ENCODE measurements at places on chromosomes 12 and 14.
A peak's percentile ranks its signal among the peaks of the same experiment; 100 is the strongest.

- peak; percentile 56 for DNase-seq
These were observed 8.7 kb downstream of the NGDN start for GRCh38 chr14:23478109-23478759.

GRCh38 chr12:98743362-98743953, 98.4 kb downstream of the APAF1 start:
- no peak for DNase-seq

GRCh38 chr14:104724981-104725771, 1.1 kb downstream of the ADSS1 start:
- no peak for DNase-seq

- no peak for DNase-seq
These were observed 40.5 kb upstream of the ABCD2 start for GRCh38 chr12:39660101-39660500.

GRCh38 chr12:79085106-79085682, 220.6 kb downstream of the SYT1 start:
- no peak for DNase-seq

DNA sequence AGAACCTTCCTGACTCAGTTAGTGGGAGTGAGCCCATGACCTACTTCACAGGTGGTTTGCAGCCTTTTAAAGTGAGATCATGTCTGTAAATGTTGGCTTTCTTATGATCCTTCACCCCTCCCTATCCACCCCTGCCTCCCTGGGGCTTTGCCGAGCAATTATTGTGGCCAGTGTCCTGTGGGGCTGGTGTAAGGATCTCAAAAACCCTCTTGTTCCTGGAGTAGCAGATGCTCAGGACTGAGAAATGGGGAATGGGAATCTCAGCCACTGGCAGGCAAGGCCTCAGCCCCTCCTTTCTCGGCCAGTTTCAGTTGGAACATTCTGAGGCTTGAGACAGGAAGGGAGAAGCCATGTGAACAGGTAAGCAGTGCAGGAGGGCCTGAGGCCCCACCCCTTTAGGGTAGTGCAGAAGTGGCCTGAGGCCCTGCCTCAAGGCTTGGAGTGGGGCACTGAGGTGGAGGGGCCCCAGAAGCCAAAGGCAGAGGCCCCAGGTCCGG, 53.8 kb downstream of the PLEKHG3 start:
- peak; percentile 44 for DNase-seq

DNA sequence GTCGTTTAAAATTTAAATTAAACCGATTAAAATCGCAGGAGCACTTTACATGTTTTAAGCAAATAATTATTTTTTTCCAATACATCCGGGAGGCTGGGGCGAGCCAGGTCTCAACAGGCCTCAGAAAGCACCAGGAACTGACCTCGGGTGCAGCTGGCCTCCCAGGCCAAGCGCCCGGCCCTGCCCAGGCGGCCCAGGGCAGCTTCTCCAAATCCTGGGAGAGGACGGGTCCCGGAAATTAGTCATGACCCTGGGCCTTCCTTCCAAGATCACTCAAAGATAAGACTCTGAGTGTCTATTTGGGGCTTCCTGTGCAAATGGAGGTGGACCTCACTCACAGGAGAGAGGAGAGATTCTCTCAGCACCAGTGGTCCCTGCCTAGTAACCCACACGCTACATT, 177.1 kb downstream of the BCL11B start:
- DNase-seq, result no peak

DNA sequence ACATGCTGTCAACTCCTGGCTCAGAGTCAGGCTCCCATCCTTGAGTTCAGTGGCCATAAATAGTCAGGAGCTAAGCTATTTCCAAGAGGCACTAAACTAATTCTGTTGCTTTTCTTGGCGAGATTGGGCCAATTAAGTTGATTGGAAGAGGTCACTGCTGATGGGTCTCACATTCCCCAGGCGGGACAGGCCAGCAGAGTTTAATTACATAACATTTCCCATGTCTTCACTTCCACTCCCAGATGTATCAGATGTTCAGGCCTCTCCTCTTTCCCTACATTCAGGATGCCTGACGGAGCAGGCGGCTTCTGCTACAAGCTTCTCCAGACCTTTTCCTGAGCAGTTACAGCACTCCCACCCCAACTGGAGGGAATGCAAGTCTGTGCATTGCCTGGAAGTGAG, 5.3 kb downstream of the NTF3 start:
- DNase-seq, result no peak
